ENCODE measurements at places on chromosomes 16 and 17.

DNA sequence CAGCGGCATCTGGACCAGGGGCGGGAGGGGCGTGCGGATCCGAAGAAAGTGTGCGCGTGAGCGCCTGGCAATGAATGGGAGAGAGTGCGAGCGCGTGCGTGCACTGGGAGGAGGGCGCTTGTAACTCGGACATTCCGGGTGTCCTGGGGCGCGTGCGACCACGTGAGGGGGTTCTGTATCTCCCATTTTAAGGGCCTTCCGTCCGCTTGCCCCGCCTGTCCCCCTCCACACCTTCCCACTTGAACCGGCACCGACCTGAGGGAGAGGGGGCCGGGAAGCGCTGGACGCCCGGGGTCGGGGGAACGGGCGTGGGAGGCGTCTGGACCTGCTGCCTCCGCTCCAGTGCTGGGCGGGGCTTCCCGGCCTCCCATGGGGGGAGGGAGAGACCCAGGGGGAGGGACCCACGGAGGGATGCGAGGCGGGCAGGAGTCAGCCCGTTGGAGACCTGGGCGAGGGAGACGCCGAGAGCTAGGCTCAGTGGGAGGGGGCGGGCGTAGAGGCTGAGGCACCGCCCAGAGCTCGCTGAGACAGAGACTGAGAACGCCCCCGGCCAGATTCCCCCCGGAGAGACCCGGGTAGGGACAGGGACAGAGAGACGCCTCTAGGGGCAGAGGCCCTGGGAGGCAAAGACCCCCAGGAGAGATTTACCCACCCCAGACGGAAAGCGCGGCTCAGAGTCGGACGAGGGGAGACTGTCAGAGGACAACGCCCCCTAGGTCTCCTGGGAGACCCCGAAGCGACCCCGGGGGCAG lies at the start of gene KREMEN2:
KREMEN2 (plus strand) TSS at position 553 of the 752 bp plus-strand sequence. CDS start 246 bp downstream, outside the sequence.
- H3K27me3 ChIP-seq: no peaks in the 10 kb centered on the region
- H3K27ac ChIP-seq: peak within 1 kb of the TSS; percentile 26
- H3K4me1 ChIP-seq: no peaks in the 10 kb centered on the region
- peak within 1 kb of the TSS; percentile 35 for H3K4me3 ChIP-seq
- DNase-seq: peak; percentile 90

- peaks cover 19% of the 10 kb centered on the region for H3K27me3 ChIP-seq
- H3K36me3 ChIP-seq: no peaks in the 10 kb centered on the region
- H3K4me1 ChIP-seq: peaks cover 8% of the 10 kb centered on the region
- DNase-seq: no peak
- peak overlapping the region; percentile 6 for H3K4me3 ChIP-seq
- no peak overlapping the region for H3K27ac ChIP-seq
These were observed 1.0 kb downstream of the SSTR2 start for GRCh38 chr17:73165616-73166404.

GRCh38 chr16:89708481-89708931 lies 7.0 kb upstream of the SPATA2L start:
- no peaks in the 10 kb centered on the region for H3K27me3 ChIP-seq
- H3K36me3 ChIP-seq: no peaks in the 10 kb centered on the region
- no peak overlapping the region for H3K4me3 ChIP-seq
- no peak overlapping the region for H3K27ac ChIP-seq

DNA sequence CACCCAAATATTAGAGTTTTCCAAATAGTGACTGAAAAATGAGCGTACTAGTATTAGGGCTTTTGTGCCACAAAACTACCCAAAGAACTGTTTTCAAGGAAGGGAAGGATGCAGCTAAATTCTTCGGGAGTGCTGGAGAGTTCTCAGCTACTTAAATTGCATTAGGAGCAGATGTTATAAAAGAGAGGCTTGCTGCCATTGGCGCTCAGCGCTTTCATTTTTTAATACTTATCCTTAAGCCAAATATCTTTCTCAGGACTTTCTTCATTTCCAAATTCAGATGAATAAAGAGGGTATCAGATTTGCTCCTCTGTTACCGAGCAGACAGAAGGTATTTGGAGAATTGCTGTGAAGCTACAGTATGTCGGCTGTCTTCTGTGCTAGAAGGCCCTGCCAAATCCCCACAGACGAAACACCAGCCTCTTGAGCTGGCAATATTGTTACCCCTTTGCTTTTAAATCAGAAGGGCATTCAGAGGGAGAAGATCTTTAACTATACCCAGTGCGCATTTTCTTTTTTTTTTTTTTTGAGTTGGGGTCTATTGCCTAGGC lies 47.2 kb upstream of the CLEC18A start:
- no peak overlapping the region for H3K4me3 ChIP-seq
- no peaks in the 10 kb centered on the region for H3K36me3 ChIP-seq
- no peaks in the 10 kb centered on the region for H3K4me1 ChIP-seq

- no peaks in the 10 kb centered on the region for H3K36me3 ChIP-seq
- no peaks in the 10 kb centered on the region for H3K4me1 ChIP-seq
- no peaks in the 10 kb centered on the region for H3K27me3 ChIP-seq
- no peak for DNase-seq
These were observed 183.1 kb upstream of the PSMD7 start for GRCh38 chr16:74113545-74113944.

- peaks cover 8% of the 10 kb centered on the region for H3K27me3 ChIP-seq
- DNase-seq: peak; percentile 23
- no peak overlapping the region for H3K4me3 ChIP-seq
- no peak overlapping the region for H3K27ac ChIP-seq
These were observed 3.5 kb downstream of the METRNL start for GRCh38 chr17:83082909-83083367.

DNA sequence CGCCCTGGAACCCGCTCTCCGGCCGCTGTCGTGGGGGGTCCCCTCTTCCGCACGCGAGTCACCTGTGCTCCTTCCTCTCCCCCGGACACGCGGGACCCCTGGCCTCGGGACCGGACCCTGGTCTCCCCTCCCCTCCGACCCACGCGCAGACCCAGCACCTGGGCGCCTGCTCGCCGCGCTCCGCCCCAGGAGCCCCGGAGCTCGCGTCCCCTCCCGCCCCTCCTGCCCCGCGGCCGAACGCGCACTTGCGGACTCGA lies 762 bp downstream of the RAB40B start:
- H3K27me3 ChIP-seq: peaks cover 16% of the 10 kb centered on the region
- H3K4me3 ChIP-seq: no peak overlapping the region
- no peaks in the 10 kb centered on the region for H3K36me3 ChIP-seq
- DNase-seq: no peak
- H3K27ac ChIP-seq: no peak overlapping the region
- H3K4me1 ChIP-seq: no peaks in the 10 kb centered on the region

DNA sequence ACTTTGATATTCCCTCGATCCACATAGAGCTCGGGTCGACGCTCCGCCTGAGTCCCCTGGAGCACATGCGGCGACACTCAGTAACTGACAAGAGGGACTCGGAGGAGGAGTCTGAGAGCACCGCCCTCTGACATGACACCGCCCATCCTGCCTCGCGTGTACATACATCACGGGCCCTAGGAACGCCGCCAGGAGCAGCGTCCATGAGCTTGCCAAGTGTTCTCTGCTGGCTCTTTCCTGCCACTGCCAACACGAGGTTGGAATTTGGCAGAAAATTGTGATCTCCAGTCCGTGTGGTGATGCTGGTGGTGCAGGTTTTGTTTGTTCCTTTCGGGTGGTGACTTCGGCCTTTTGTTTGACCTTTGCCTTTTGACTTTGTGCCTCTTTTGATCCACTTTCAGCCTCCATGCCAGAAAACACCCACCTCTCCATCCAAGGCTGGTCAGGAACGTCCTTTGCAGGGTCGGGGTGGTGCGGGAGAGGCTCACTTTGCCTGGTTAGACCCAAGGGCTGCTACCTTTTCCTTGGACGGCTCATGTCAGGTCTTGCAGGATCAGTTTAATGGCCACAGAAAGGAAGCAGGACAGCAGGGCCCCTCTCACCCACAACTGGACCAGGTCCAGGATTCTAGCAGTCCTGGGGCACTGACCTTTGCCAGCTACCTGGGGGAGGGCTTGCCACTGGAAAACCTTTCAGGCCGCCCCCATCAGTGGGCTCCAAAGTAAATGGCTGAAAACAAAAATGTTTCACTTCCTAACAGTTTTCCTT lies 27.6 kb downstream of the ELAC2 start:
- peak; percentile 17 for DNase-seq
- H3K4me3 ChIP-seq: no peak overlapping the region
- H3K27ac ChIP-seq: no peak overlapping the region

DNA sequence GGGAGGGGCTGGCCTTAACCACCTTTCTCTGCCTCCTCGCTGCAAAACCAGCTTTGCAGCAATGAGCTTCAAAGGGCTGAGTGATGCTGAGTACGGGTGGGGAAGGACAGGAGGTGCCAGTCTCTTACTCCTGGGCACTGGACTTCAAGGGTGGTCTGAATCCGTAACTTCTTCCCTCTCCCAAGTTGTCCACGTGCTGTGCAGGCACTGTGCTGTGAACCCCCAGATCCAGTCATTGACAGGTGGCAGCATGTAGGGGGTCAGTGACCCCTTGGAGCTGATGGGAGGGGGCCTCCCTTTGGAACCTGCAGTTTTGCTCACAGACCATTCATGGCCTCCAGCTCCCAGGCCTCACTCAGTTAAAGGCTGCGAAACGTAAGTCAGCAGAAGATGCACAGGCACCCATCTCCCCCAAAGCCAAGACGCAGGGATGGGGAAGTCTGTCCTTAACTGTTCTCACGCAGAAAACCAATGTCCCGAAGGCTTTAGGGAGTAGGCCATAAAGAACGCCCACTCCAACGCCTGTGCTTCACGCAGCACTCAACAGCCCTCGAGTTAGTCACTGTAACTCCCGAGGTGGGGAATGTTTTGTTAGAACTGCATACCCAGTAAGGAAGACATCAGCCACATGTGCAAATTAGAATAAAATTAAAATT lies 7.9 kb downstream of the LITAFD start:
- no peak overlapping the region for H3K27ac ChIP-seq
- no peaks in the 10 kb centered on the region for H3K4me1 ChIP-seq
- H3K27me3 ChIP-seq: no peaks in the 10 kb centered on the region
- H3K36me3 ChIP-seq: peaks cover 26% of the 10 kb centered on the region

DNA sequence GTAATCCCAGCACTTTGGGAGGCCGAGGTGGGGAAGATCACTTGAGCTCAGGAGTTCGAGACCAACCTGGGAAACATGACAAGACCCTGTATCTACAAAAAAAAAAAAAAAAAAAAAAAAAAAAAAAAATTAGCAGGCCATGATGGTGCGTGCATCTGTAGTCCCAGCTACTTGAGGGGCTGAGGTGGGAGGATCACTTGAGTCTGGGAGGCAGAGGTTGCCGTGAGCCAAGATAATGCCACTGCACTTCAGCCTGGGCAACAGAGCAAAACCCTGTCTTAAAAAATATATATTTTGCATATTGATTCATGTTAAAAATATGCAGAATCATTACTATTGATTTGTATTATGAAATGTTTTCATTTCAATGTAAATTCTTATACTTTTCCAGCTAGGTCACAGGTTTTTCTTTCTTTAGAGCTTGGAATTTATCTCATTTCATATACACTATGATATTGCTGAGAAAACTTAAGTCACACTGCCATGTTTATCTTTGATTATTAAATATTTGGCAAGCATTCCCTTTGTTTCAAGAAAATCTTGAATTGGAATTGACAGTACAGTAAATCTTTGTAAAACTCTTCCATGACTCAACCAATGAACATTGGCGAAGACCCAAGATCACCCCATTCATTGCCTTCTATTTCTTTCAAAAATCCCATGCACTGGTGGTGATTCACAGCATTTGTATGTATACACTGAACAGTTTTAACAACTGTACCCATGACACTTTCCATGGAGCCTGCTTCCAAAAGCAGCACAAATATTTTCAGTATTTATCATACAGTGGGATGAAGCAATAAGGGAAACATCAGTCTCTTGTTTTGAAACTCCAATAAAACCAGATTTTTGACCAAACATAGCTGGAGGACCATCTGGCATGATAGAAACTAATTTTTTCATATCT lies 83.5 kb upstream of the TNRC6A start:
- no peak for DNase-seq
- no peak overlapping the region for H3K4me3 ChIP-seq
- no peaks in the 10 kb centered on the region for H3K27me3 ChIP-seq

DNA sequence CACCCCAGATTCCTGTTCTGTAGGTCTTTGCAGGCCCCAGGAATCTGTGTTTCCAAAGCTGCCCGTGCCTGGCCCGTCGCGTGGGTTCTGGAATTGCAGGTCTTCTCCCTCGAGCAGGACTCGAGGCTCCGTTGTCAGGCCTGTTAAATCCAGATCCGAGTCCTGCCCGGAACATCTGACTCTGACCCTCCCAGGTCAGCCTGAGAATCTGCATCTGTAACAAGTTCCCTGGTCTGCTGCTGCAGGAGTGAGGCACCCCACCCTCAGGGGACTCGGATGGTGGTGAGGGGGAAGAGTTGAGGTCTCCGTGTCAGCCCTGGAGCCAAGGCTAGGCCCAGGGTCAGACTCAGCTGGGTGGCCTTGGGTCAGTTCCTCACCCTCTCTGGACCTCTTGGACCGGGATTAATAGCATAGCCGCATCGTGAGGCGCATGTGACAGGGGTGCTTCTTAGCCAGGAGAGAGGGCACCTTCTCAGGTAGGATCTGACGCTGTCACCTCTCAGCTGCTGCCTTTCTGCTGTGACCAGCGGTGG lies 8.8 kb downstream of the SPIRE2 start:
- no peak for DNase-seq
- peaks cover 5% of the 10 kb centered on the region for H3K4me1 ChIP-seq
- no peak overlapping the region for H3K4me3 ChIP-seq
- H3K27ac ChIP-seq: no peak overlapping the region
- H3K36me3 ChIP-seq: no peaks in the 10 kb centered on the region

DNA sequence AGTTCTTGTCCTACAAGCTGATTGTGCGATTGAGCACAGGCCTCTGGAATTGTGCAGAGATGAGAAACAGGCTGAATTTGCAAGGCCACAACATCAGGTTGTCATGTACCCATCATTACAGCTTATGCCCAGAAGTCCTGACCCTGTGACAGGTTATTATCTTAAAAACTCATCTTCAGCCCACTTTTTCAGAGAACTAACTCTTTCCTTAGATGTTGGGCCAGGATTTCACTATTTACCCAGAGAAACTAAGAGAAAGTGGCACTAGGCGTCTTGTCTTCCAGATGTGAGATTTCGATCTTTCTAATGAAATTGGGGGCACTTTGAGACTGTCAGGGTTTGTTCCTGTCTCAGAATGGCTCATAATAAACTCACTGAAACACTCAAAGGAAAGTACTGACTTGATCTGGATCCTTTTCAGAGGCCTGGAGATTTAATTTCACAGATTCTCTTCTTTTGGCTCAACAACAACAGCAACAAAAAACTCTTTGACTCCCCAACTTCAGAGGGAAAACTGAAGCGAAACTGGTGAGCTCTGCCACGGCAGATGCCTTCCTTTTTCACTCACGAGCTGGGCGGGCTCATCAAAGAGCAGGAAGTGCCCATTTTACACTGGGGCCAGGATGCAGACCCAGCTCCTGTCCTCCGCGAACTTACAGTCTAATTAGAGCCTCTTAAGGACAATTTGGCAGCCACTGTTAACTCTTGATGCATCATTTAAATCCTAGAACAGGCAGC lies 17.7 kb upstream of the SLC12A3 start:
- no peak for DNase-seq
- H3K27ac ChIP-seq: no peak overlapping the region
- no peaks in the 10 kb centered on the region for H3K27me3 ChIP-seq
- H3K4me3 ChIP-seq: no peak overlapping the region

DNA sequence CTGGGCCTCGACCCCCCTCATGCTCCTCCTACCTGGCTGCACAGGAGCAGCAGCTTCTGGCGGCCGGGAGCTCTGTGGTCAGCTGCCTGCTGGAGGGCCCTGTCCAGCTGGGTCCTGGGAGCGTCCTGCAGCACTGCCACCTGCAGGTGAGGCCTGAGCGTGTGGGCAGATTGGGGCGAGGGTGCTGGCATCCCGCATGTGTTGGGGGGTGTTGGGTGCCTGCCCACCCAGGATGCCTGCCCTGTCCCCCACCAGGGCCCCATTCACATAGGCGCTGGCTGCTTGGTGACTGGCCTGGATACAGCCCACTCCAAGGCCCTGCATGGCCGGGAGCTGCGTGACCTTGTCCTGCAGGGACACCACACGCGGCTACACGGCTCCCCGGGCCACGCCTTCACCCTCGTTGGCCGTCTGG lies 16.5 kb downstream of the FCSK start:
- DNase-seq: peak; percentile 50
- no peaks in the 10 kb centered on the region for H3K4me1 ChIP-seq
- H3K36me3 ChIP-seq: no peaks in the 10 kb centered on the region
- H3K27ac ChIP-seq: no peak overlapping the region
- H3K27me3 ChIP-seq: no peaks in the 10 kb centered on the region

Data from mesendoderm (in vitro differentiated cells).